GM23248 (cell line): ENCODE measurements at places on chromosomes 6 and 20.

DNA sequence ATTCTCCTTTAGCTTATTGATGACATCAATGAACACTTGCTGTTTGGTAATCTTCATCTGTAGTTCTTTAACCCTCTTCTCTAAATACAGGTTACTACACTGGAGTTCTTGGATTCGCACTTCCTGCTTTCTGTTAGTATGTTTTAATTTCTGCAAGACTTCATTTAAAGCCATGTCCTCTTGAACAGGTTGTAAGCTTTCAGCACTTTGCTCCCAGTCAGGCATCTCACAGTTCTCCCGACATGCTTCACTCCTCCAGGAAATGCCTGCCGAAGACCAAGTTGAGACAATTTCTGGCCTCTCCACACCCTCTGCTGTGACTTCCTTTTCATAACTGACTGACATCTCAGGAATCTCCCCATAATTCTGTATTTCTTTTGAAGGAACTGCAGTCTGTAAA, 15.8 kb downstream of the CAGE1 start:
- no peak for DNase-seq

DNA sequence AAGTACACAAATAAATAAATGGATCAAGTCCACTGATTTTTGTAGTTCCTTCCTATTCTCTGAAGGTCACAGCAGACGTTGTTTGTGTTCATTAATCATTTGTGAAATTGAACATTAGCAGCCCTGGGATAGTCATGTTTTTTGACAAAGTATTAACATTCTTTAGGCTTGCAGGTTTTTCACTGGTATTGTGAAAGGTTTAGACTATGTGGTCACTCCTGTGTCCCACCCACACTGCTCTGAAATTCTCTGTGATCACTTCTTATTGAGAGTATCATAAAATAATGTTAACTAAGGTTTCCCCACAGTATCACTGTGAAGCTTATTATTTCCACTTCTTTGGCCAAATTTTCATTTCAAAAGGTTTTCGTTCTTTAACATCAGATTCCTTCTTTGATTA, 3.5 kb downstream of the FAM83B start:
- DNase-seq = no peak

DNA sequence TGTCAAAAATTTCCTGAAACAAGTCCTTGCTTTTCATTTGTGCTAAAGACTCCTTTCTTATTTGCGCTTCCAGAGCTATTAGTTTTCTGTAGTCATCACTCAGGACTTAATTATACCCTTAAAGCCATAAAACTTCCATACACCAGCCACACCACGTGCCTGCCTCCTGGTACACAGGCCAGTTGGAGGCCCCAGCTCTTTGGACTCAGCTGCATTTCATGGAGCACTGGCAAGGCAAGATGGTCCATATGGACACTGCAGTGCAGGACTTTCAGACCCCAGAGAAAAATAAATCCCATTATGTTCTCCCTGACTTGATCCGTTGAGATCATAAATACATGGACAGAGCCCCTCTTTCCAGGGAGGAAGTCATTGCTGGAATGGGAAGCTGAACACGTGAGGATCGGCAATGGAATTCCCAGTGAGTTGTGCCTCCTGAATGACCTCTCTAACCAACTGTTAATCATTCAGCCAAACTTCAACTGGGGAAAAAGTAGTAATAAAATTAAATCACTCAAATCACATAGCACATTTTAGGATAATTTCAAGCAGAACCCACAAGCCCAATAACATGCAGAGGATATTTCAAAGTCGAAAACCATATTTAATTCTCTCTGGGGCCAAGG, 173.1 kb downstream of the HACE1 start:
- DNase-seq = no peak

DNA sequence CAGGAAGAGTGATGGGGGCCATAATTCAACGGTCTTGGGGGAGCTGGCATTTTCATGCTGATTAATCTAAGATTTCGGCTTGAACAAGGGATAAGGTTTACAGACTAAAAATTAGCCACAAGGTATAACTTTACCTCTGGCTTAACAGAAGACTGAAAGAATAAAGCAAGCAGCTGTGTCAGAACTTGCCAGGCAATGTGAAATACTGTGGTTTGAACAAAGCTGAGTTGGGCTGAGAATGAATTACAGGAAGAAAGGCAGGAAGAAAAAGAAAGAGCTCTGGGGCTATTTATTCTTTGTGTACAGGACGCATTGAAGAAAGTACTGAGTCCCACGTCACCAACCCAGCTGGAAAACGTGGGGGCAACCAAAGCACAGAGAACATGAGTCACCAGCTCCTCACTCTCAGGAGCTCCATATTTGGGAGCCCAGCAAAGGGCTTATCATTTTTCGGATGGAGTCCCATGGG, 121.5 kb upstream of the NEDD9 start:
- DNase-seq = peak; percentile 47

DNA sequence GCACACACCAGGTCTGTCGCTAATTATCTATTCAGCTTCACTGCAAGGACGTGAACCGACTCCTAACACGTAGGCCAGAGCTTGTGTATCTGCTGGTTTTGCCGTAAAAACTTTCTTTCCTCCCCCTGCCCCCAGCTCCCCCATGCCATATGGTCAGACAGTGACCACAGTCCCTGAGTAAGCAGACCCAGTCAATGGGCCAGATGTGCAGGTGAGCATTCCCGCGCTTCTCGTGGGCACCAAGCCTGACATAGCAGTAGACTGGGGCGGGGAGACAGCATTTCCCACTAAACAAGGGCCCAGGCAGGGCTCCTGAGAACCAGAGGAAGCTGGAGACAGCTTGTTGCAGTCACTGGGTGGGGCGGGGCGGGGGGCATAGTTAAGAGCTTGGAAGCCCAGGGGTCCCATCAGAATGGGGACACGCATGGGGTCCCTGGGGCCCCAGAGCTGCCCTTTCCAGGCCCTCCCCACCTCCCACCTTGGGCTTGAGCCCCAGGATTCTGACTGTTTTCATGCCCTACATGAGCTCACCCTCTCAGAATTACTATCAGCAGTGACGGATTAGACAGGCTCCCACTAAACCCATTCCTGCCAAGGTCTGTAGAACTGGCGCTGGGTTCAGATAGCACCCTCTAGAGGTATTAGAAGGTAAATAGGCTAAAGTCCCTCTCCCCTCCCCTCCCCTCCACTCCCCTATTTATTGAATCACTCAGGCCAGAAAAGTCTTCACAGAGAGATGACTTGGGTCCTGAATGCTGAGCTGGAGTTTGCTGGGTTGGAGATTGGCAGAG, 51.8 kb downstream of the CDH26 start:
- peak; percentile 11 for DNase-seq

DNA sequence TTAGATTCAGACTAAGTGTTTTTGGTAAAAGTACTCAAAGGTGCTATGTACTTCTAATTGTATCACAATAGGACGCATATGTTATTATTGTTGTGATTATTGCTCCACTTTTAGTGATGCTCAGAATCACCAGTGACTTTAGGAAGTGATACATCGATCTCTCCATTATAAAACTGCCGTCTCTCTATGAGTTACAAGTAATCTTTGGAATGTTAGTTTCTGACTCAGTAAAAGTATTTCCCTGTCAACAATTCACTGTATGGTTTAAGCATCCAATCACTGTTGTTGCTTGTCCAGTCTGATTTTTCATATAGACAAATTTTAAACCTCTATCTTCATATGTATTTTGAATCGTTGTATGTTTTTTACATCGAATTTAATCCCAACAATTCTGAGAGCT, 9.4 kb downstream of the DCBLD1 start:
- peak; percentile 79 for DNase-seq

DNA sequence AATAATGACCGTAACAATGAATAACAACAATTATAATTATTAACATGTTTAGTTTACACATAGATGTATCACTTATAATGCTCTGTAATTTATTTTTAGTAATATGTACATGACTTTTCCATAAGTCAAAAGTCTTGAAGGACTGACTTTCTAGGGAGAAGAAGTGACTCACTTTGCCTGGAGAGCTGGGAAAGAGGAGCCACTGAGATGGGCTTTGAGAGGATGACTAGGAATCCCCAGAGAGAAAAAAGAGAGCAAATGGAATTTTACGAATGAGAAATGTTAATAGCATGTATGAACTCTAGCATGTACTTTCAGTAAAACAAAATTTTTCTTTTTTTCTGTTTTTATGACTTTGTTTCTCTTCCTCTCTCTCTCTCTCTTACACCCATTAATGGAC, 67.8 kb upstream of the RALY start:
- DNase-seq = peak; percentile 84

- no peak for DNase-seq
These were observed 41.4 kb downstream of the MAP7 start for GRCh38 chr6:136508725-136509392.

DNA sequence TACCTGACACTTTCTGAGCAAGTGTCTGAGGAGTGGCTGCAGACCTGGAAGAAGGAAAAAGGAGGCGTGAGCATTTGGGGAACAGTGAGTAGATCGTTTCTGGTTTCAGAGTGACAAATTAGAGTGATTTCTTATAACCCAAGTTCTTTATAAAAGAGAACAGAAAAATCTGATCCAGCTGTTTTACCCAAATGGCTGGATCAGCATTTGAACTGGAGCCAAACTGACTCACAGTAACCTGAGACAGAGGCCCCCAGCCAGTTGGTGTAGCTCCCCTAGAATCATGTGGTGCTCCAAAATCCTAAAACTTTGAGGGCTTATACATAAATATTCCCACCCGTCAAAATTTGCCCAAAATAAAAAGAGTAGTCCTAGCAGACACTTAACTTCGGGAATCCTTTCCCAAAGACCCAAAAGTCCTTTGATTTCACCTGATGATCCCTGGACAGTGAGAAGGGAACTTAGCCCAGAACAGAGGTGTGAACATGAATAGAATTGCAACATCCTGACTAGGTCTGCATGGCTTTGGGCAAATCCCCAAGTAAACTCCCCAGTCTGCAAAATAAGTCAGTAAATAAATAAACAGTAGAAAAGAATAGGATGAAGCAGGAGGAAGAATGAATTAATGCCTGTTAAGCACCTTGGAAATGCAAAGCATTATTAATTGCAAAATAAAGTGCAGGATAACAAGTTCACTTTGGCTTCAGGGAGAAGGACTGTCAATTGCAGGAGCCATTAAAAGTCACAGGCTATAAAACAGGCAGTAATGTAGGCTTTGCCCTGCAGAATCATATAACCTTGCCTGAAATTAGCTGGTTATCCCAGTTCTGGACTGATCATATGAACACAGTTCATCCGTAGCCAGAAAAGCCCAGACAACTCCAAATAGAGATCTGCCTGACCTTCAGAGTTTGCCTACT, 262.0 kb upstream of the JARID2 start:
- DNase-seq = peak; percentile 29

DNA sequence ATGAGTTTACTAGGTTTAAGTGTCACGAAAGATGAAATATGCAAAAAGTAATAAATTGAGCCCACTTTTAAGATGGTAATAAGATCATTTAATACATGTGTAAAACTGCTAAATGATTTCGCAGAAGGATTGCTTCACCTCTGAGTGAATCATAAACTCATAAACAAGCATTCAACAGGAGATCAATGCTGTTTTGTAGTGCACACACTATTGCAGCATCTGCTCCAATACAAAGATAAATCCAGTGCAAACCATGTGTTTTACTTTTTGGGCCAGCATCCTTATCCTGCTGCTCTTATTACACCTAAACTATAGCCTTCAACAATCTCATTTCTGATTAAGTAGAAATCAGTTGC, 400.1 kb downstream of the NKAIN2 start:
- DNase-seq = no peak

DNA sequence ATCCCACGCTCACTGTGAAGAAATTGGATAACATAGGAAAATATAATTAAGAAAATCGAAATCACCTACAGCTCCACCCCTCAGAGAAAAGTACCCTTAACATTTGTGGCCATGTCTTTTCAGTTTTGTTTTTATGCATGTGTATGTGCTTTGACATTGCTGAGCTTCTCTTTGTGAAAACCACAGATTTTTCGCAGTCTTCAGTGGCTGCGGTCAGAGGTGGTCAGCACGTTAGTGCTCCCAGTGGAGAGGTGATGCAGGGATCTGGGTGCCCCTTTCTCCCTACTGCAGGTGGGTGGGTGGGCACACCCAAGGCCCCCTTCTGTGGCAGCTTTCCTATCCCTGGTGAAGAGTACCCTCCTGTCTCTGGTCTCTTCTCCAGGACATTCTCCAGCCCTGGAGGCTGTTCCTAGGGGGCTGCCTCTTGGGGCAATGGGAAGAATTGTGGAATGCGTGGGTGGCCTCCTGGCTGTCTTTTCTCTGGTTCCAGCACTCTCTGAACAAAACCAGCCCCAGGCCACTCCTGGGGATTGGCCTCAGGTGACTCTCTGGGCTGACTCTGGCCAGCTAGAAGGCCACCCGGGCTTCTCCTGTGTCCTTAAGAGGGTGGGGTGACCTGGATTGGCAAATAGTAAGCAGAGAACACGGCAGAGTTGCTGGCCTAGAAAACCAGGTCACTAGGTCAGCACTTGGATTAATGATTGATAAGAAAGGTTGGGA, 49.8 kb upstream of the FANCE start:
- no peak for DNase-seq

GRCh38 chr6:89939144-89939543, 44.9 kb downstream of the GJA10 start:
- DNase-seq = no peak

GRCh38 chr6:148317739-148318138, 24.9 kb upstream of the SASH1 start:
- no peak for DNase-seq

DNA sequence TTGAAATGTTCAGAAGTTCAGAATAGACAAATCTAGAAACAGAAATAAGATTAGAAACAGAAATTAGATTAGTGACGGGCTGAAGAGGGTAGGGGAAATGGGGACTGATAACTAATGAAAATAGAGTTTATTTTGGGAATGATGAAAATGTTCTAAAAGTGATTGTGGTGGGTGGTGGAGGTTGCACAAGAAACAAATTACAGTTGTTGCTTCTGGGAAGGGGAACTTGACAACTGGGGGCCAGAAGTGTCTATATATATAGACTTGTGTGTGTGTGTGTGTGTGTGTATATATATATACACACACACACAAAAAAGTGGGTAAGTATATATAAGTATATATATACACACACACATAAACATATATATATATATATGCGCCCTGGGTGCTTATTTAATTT, 86.5 kb upstream of the RREB1 start:
- DNase-seq = no peak

DNA sequence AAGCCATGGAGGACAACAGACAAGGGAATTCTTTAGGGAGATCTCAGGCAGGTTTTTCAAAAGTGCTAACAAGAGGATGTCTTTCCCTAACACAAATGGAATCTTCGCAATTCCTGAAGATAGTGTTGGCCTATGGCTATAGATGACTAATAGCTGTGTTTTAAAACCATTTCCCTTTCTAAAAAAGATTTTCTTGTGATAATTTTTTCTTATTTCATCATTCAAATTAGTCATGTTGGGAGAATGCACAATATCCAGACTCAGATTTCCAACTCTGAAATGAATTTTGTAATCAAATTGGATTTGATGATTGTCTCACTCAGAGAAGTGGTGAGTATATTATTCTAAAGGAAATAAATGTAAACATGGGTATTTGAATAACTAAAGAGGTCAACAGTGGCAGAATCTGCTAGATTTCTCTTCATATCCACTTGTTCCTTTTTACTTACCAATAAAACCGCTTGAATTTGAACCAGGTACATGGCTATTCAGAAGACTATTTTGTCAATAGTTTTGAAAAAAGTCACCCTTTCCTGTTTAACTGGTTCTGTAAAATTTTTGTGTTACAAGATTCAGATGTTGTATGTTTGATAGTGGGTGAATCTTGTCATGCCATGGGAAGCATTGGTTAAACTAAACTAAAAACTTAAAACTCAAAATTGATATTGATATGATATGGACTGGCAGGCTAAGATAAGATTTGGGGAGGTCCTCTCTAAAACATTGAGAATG, 1223.7 kb upstream of the EYS start:
- peak; percentile 0 for DNase-seq

- DNase-seq = no peak
These were observed 25.3 kb downstream of the SNX5 start for GRCh38 chr20:17943343-17943742.
